ENCODE measurements at places on chromosomes 1 and 21.

DNA sequence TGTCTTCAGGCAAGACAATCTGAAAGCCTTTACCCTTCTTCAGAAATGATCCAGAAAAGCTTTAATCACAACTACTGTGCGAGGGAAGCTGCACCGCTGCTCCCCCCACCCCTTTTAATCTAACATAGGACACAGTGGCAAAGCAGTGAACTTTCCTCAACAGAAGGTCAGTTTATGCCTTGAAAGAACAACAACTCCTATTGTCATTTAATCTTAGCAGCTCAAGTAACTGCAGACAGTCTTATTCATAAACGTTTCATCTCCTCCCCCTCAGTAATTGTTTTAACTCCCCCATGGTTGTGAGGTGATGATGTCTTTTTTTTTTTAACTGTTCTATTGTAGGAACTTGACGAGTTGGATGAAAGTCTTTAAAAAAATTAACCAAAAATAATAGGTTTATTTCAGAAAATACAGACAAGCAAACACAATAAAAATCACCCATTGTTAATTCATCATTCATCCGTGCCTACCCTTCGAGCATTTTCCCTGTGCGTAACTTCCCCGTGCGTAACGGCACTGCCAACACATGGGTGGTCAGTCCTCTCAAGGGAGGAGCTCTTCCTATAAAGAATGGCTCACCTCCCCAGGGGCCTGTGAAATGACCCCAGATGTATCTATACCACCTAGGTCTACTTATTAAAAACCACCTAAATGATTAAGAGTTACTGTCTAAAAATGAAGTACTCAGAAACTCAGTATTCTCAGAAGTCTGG, 3.3 kb upstream of the ADAR start:
- DNase-seq, result no peak

DNA sequence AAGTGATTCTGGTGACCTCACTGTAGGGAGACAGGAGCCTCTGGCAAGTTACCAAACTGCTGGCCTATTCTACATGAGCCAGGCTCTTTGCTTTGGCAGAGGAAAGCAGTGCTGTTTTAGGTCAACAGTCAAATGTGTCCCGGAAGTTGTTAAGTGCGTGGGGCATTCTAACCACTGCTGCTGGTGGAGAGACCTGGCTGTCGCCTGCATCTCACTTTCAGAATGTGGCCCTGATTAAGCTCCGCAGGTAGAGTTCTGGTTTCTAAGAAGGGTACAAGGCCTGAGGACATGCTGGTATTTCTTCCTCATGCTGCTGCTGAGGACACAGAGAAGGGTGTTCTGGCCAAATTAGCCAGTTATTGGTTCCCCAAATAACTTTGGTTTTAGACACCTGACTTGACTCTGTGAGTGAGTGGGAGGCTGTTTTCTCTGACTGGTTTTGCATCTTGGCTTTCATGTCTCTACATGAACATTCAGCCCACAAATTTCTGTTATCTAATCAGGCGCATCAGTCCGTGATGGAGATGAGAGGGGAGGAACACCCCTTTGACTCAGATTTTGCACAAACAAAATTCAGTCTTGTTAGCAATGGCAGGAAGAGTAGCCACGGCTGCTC, 120.8 kb downstream of the LMO4 start:
- DNase-seq, result peak; percentile 11

DNA sequence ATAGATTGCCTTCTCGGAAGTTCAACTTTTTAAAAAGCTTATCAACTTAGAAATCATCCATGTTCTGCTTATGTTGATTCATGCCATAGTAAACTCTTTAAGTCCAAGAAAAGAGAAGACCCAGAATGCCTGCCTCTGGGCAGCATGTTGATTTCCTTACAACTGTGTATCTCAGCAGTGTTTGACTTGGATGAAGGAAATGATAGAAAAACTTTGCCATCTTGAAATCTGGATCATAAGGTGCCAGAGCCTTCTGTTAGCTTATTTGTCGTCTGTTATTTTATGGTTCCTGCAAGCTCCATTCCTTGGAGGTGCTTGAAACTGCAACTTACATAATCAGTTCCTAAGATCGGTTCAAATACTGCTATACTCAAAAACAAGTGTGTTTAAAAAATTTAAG, 124.5 kb downstream of the ATP5PO start:
- no peak for DNase-seq

GRCh38 chr21:38796424-38796823, 9.3 kb upstream of the ETS2 start:
- no peak for DNase-seq

DNA sequence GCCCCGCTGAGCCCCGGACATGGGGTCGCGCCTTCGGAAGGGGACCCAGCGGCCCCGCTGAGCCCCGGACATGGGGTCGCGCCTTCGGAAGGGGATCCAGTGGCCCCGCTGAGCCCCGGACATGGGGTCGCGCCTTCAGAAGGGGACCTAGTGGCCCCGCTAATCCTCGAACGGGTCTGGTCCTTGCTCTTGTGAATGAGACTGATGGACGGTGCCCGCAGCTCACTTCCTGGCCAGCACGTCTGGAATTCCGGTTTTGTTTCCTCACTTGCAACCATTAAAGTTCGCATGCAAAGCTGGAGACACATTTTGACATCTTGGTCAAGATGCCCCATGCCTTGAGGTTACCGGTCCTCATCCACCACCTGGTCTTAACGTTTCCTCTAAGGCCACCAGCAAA, 5.6 kb downstream of the WRAP73 start:
- no peak for DNase-seq

DNA sequence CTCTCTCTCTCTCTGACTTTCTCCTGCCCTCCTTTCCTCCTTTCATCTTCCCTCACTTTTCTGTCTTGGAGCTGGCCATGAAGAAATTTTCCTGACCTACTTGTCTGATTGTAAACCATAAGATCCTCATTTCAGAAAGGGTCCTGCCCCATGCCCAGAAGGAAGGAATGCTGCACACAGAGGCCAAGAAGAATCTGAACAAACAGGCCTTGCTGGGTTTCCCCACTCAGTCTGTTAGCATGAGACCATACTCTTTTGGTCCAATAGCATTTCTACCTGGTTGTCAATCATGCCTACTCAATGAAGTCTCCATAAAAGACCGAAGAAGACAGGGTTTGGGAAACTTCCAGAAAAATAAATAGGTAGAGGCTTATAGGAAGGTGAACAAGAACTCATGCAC, 128.7 kb downstream of the MAB21L3 start:
- no peak for DNase-seq

DNA sequence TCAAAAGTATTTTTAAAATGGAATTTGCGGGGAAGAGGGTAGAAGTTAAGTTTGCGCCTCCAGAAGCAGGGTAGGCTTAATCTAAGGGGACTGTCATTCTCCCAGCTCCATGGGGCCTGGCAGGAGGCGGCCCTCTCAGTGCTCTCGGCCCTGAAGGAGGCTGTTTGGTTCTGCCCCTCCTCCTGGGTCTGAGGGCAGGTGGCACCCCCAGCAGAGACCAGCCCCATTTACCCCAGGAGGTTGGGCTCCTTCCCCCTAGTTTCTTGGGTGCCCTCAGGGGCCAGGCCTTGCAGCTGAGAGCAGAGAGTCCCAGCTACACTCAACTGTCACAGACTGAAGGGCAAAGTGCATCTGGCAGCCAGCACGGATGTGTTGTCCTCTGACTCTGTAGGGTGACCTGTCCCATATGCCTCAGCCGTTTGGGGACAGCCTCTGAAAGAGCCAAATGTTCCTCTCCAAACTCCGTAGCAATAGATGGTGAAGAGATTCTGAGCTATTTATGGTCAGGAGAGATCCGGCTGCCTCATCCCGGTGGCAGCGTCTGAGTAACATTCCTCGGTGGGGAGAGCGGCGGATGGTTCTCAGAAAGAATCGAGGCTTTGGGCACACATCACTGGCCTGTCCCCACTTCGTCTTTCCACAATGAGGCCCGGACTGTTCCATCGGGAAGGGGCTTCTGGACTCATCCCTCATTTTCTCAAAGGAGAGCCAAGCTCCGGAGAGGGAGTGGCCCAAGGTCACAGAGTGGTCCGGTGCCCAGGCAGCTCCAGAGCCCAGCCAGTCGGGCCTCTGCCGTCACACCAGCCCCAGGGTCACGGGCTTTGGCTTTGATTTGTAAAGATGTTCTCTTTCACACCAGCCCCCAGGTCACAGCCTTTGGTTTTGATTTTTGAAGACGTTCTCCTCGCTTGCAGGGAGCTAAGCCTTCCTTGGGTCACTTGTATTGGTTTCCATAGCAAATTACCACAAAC, 424.2 kb upstream of the VAMP3 start:
- DNase-seq, result no peak

- no peak for DNase-seq
Measured at GRCh38 chr1:64508629-64509028, 38.7 kb downstream of the CACHD1 start.

DNA sequence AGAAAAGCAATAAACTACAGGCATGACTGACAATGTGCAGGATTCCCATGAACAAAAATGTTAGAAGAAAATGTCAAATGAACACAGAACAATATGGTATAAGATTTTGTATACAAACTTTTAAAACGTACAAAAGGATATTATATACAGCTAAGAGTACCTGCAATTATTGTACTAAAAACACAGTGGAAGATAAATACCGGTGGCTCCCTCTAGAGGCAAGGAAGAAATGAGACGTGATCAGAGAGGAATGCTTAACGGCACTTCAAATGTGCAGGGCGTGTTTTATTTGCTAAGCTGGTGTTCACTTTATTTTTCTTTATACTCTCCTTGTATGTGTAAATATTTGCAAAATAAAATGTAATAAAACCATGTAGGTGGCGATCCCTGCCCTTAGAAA, 191.8 kb upstream of the SAMSN1 start:
- no peak for DNase-seq

DNA sequence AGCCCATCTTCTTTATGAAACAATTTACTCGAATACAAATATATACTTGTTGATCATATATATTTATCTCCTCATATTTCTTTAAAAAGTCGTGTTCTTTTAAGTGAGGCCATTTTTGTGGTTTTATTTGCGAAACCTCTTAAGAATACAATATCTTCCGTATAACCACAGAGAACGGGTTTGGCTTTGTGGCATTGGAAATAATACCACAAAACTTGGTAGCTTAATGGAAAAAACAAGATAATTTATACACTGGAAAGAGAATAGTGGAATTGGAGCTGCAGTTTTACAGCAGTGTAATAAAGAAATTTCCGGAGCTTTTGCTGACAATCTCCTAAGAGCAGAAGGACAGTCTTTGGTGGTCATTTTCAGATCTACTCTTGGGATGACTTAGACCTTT, 29.4 kb downstream of the PTGFR start:
- no peak for DNase-seq

DNA sequence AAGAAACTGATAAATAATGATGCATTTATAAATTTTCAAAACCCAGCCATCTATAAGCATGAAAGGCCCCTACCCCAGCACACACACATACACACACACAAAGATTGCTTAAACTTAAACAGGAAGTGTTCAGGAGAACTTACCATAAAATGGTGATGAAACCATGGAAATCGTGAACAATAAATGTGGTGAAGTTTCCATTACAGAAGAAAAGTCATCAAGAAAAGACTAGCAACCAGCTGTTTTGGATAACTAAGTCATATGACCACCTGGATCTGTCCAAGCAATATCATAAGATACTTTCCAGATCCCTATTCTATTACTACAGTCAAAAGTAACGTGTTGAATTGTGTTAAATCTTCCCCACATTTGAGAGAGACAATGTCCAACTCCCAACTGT, 24.1 kb downstream of the RGS5 start:
- DNase-seq, result no peak

DNA sequence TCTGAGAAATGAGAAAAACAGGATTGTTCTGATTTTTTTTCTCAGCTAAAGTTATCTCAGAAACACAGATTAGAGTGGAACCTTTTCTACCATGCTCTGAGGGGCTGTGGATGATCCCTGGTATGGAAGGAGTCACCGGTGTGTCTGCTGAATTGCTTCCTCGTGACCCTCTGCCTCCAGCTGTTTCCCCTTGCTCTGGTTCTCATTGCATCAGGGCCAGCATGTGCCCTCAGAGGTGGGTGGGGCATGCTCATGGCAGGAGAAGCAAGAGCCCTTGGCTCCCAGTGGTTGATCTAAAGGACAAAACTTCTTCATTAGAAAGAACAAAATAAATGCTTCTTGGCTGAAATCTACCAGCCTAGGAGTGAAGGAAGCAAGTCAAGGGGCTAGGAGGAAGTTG, 183.2 kb upstream of the HMCN1 start:
- DNase-seq, result no peak

DNA sequence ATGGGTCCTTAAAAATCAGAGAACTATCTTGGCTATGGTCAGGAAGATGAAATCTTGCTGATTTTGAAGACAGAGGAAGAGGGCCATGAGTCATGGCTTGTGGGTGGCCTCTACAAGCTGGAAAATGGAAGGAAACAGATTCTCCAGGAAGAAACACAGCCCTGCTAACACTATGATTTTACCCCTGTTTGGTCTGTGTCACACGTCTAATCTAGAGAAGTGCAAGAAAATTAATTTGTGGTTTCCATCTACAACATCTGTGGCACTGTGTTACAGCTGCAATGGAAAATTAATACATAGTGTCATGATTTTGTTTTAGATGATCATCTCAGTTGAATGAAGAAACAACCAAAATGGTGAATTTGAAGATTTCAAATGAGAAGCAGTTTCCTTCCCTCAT, 288.7 kb upstream of the NRIP1 start:
- no peak for DNase-seq

DNA sequence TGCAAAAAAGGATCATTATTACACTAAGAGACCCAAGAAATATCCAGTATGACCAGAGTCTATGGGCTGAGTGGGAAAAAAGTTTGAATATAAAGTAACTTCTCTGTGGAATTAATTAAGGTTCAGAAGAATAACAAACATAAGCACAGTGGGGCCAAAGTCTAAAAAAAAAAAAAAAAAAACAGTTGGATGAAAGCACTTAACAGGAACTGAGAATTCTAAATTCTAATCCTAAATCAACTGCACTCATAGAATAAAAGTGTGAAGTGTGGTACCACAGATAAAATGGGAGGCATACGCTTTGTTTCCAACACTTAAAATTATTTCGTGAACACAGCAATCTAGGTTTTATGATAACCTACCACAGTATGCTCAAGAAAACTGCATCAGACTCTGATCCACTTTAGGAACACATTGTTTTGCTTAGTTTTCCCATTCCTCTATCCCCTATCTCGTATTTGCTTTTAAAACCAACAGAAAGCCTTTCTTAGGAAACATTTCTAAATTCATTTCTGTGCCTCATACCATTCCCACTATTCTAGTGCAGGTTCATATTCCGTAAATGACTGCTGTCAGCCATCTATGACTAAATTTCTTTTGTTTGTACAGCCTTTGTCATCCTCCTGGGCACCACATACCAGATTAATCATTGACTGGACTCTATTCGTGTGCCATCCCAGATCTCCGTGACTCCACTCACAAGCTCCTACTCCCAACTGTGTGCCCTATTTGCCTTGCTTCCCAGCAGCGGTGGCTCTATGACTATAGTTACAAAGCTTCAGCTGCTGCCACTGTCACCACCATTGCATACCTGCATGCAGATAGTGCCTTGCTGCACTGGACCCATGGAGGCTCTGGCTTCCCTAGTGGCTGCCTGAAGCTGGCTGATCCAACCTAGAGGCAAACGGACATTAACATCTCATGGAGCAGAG, 24.9 kb downstream of the CHML start:
- DNase-seq, result no peak

DNA sequence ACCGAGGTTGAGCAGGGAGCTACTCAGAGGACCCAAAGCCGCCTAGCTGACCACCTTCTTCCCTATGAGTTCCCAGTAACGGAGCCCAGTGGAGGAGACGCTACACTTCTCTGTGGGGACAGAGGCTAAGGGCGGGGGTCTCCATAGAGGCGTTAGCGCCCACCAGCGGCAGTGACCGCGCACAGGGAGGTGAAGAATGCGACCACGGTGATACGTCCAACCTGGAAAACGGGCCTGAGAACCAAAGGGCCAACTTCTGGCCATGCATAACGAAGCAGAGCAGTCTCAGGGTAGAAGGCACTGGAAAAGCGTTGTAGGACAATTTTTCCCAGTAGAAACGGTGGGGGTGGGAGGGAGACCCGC, 400 bp upstream of the COG2 start:
- DNase-seq, result no peak

Data from urinary bladder (tissue), 4 donors.